Colonic mucosa (tissue), 4 donors: ENCODE measurements at places on chromosomes 12 and 14.

- DNase-seq: no peak
Observed at GRCh38 chr12:32482226-32482625, 82.9 kb downstream of the FGD4 start.

DNA sequence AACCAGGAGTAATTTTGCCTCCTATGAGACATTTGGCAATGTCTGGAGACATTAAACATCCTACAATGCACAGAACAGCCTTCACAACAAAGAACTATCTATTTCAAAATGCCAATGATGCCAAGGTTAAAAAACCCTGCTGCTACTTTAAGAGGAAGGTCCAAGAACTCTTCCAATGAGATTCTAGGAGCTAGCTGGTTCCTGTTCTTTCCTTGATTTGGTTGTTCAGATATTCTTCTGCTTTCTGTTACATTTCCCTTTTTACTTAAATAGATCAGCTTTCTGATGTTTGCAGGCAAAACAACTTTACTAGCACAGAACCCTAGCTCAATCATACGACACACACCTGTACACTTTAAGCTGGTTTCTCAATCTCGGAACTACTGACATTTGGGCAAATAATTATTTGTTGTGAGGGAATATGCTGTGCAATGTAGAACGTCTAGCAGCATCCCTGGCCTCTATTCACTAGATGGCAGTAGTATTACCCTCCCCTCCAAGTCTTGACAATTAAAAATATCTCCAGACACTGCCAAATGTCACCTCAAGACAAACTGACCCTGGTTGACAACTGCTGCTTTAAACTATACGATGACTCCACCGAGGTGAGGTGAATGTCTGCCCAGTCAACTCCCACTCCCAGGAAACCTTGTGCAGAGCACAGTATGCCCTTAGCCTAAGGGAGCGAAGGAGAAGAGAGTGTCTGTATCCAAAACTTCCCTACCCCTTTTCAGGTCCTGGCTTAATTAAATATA lies 4.4 kb downstream of the BLTP3B start:
- DNase-seq: no peak

DNA sequence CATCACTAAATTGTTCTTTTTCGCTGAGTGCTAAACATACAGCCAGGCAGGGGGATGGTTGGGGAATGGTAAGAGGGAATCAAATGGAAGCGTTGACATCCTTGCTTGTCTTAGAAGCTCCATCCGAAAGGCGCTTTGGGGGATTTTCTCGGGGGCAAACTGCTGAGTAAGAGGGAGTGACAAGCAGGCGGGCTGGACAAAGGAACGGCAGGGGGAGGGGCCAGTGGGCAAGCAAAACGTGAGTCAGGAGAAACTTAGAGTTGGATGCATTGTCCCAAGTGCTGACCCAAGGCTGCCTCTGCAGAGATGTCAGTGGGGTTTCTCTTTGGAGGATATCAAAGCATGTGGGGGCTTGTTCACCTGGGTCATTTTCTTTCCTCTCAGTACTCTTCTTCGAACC lies 480.5 kb downstream of the VRK1 start:
- no peak for DNase-seq

- no peak for DNase-seq
Observed at GRCh38 chr12:130987151-130987931, 33.6 kb downstream of the ADGRD1 start.

DNA sequence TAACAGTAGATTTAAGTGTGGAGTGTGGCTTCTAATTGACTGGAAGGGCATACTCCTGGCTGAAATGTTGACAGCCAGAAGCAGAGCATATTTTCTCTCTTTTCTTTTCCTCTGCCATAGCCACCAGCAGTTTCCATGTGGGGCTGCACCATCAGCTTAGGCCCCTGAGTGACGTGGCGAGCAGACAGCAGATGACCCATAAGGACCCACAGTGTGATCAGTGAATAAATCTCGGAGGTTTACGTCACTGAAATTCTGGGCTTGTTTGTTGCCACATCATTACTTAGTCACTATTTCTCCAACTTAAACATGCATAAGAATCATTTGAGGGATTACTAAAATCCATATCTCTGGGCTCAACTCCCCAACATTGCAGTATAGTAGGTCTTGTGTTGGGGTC lies 549.7 kb upstream of the TMEM132C start:
- no peak for DNase-seq

- peak; percentile 39 for DNase-seq
Observed at GRCh38 chr14:69002069-69002468, 23.0 kb upstream of the ACTN1 start.

DNA sequence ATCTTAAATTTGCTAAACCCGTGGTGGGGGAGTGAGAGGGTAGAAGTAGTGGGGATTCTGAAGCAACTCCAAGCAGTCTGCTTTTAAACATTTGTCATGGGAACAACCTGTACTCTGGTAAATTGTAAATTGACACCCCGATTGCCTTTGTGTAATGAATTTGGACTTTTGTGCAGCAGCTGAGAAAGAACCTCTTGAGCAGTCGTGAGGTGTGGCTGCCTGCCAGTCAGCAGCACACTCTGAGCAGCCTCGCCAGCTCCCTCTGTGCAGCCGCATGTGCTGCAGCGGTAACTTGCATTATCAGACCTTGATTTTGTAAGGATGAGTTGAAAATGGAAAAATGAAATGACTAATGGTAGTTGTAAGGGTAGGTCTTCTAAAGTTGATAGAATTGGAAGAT lies 74.3 kb downstream of the SUSD6 start:
- DNase-seq: no peak

DNA sequence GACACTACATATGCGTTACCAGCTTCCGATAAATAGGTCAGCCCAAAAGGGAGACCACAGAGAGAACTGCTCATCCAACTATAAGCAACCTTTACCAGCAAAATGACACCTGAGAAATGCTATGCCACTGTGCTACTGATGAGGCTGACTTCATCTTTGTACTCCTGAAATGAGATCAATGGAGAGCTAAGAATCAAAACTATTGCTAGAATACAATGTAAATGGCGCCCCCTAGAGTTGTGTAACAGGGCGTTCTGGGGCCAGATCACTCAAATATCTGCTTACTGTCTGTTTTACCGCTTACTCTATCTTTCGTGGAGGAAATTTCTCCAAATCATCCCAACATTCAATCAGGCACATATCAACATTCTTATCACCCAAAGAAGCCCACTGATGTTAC lies 4.6 kb downstream of the ZNF384 start:
- peak; percentile 49 for DNase-seq

- DNase-seq: no peak
Observed at GRCh38 chr14:30584058-30584630, 25.2 kb downstream of the G2E3 start.

- peak; percentile 37 for DNase-seq
Observed at GRCh38 chr12:125340791-125341190, 275.6 kb downstream of the AACS start.
